ENCODE measurements at places on chromosomes 6 and 20. TPM values are rescaled to one million over a fixed set of nuclear protein-coding genes. Genes with fewer than 3 reads are reported as not detected.

The KHDC1L gene
- total RNA-seq: not detected

The POLR1C gene
- 99.1 TPM for total RNA-seq

The EPPIN gene
- total RNA-seq: not detected

The HLA-DRB1 gene
- total RNA-seq: 4.2 TPM

The NR2E1 gene
- not detected for total RNA-seq

The LRP11 gene
- 2.1 TPM for total RNA-seq

Measured in activated naive CD8-positive, alpha-beta T cell treated with anti-CD3 and anti-CD28 coated beads for 36 hours (primary cell).